ENCODE measurements at places on chromosomes 6 and 20.

DNA sequence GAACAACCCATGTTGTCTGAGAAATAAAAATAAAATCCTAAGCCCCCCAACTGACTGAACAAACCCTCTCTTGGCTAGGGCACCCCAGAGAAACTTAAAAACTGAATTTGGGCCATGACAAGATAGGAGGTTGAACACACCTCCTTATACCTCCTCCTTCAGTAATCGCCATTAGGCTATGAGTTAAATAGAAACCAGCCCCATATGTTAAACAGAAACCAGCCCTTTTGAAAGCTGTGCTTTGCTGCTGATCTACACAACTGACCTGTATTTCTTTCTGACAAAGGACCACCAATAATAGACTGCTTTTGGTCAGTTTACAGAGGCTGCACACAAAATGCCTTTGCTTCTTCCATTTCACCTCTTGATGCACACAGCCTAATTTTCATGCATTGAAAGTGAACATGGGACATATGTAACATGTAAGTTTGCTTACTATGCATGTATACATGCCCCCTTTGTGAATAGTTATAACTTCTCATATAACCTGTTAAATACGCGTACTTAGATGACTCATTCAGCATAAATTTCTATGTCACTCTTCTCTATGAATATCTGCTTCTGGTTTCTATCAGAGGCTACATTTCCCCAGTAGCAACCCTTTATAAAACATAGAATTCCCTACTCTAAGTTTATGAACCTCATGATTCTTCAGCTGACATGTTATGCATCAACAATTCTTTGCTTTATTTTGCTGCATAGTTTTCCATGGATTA, 462.9 kb downstream of the COL12A1 start:
- DNase-seq = no peak

DNA sequence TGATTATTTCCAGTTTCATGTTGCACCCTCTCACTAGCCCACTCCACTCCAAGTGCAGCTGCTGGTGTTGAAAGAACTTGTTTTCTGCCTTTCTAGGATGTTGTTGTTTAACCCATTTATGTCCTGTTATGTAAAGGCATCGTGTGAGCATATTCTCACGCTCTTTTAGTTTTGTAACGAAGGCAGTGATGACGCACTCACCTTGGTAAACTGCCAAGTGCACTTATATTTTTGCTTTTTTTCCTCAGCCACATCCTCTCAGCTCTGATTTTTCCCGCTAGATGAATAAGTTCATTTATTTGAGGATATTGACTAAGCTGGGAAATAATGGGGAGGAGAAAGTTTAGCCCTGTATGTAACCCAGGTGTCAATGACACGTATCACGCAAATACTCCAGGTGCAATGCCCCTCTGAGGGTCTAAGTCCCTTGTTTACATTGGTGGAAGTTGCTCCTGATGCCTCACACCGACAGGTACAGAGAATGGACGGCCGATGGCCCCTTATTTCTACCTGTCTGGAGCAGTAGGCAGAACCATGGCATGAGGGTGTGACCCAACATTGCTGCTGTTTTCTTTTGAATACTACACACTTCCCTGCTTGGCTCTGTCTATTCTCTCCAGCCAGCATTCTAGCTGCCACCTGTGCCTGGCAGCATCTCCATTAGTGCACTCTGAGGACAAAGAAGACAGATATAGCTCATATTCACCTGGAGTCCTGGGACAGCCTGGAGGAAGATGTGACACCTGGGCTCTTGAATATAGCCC, 132.7 kb upstream of the SLC24A3 start:
- DNase-seq = no peak

GRCh38 chr6:90175627-90176538, 120.8 kb downstream of the BACH2 start:
- DNase-seq = no peak

DNA sequence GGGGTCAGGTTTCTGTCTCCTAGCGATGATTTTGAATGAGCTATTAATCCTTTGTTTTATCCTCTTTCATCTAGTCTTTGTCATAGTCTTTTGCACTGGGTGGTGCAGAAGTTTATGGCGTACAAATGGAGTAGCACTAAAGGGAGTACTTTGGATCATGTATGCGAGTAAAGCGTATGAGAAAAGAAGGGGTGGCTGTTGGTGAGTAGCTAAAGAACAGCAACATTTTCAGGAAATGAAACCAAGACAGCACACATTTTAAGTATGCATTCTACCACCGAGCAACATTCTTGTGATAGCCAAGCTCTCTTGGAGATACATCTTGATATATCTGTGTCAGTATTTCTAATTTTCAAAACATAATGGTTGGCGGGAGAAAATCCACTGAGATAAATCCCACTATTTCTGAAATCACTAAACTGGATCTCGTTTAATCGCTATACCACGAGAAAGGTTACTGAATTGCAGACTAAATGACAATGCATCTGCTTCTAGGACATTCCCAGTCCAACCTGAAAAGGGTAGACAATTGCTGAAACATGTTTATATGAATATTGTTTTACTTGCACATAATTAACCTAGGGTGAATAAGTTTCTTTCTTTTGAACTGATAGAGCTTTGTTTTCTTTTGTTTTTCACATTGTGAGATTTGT, 196.1 kb downstream of the TRIM27 start:
- no peak for DNase-seq

DNA sequence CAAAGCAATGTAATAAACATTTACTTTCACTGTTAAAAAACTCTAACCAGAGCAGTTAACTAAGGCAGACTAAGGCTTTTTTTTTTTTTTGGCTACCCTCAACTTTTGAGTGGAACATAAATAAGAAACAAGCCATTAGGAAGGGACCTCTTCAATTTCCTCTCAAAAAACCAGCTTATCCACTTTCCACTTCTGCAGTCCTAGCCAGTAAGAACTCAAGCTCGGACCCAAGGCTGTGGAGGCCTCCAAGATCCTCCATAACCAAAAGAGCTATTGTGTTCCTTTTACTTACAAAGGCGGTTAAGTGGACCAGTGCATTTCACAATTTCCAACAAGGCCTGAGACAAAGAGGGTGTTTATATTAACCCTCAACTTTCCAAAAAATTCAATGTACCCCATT, 5.3 kb downstream of the KCNK5 start:
- no peak for DNase-seq

GRCh38 chr6:150715133-150715532, 115.4 kb downstream of the PLEKHG1 start:
- DNase-seq = no peak

Measured in eye (tissue), 1 donor.